ENCODE measurements at places on chromosomes 7 and 10.

DNA sequence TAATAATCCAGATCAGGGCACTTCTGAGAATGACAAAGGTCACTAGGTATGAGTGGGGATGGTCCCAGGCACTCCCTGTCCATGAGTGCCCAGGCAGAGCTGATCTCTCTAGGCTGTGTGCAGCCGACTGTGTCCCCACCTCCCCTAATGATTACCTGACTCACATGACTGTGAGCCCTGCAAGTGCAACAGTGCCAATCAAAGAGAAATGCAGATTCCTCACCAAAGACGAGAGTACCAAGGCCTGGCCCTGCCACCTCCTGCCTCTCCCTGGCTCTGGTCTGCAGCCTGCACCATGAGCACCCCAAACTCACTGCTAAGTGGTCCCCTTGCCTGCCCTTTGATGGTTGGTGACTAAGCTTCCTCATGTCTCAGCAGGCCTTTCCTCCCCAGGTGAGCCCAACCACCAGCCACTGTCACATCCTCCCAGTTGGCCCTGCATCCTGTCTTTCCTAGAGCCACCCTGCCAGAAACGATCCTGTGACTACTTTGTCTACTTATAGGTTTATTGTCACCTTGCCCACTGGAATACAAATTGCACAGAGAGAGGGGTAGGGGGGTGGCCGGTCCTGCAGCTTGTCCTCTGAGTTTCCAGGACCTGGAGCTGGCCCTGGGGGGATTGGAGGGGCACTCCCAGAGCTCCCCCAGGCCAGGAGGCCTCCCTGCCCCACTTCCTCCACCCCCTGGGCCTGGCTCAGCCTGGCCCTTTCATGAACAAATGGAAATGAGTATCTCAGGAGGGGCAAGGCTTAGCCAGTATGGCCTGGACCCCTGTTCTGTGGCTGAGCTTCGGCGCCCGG, 22.4 kb upstream of the GDF10 start:
- DNase-seq: no peak

DNA sequence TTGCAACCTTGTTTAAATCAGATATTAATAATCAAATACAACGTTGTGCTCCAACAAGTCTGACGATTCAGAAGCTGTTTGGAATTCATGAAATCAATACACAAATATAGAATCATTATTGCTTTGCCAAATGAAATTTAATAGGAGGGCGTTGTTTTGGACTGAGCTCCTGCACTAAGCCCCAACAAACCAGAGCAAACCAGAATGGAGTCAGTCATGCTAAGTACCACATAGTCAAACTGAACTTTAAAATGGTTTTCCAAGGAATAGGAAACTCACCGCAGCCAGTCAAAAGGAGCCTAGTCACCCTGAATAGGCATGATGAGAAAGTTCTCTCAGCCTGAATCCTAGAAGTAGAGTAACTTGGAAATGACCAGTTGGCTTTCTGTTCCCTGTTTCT, 53.7 kb downstream of the HACD1 start:
- DNase-seq: no peak

- no peak for DNase-seq
Observed at GRCh38 chr10:42637648-42638054, 719 bp downstream of the ZNF33B start.

GRCh38 chr10:43137717-43138020, 576 bp upstream of the CSGALNACT2 start:
- DNase-seq: peak; percentile 63

GRCh38 chr7:88759230-88760135, at the start of gene ZNF804B:
Gene ZNF804B, plus strand, starts transcription at chr7:88759700. Its CDS starts 277 bp downstream, at chr7:88759977.
- DNase-seq: peak; percentile 45

- no peak for DNase-seq
Observed at GRCh38 chr7:12896316-12896715, 208.9 kb downstream of the ARL4A start.

- no peak for DNase-seq
Observed at GRCh38 chr10:76071653-76072365, 640.4 kb downstream of the LRMDA start.

DNA sequence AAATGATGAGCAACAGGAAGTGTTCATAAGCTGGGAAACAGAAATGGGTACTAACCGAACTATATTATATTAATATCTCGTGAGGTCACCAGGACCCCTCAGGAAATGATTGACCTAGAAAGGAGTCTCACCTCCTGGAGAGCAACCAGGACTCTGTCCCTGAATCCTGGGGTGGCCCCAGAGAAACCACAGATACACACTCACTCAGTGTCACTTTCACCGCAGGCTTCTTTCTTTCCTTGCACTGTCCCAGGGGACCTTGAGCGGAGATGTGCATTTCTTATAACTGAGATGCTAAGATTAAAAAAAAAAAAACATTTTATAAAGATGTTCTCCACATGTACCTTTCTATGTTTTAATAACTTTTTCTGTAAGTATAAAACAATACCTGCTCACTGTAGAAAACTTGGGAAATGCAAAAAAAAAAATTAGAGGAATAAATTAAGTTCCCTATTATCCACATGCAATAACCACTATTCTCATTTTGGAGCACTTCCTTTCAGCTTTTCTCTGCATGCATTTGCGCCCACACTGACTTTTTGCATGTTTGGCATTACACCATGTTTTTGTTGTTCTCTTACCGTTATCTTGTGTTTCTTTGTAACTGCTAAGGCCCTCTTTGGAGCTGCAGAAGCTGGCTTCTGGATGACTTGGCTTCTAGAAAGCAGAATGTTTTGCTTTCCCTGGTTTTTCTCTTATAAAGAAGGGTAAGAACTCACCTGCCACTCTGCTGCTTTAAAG, 15.0 kb downstream of the NOD1 start:
- DNase-seq: no peak

All from K562 (cell line).